Astrocyte of the spinal cord (primary cell): ENCODE measurements at places on chromosomes 6 and 20.

DNA sequence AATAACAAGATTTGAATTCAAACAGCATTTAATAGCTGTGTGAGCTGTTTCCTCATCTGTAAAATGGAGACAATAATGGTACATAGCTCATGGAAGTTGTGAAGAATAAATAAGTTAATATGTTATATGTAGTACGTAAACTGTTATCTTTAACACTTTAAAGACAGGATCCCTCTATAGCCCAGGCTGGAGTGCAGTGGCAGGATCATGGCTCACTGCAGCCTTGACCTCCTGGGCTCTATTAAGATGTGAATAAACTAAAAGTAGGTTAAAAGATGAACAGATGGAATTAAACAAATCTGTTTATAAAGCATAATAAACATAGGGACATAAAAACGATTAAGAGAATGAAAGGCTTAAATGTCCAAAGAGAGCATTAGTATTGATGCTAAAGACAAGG is 3.0 kb downstream of the AMD1 start:
- DNase-seq: no peak

DNA sequence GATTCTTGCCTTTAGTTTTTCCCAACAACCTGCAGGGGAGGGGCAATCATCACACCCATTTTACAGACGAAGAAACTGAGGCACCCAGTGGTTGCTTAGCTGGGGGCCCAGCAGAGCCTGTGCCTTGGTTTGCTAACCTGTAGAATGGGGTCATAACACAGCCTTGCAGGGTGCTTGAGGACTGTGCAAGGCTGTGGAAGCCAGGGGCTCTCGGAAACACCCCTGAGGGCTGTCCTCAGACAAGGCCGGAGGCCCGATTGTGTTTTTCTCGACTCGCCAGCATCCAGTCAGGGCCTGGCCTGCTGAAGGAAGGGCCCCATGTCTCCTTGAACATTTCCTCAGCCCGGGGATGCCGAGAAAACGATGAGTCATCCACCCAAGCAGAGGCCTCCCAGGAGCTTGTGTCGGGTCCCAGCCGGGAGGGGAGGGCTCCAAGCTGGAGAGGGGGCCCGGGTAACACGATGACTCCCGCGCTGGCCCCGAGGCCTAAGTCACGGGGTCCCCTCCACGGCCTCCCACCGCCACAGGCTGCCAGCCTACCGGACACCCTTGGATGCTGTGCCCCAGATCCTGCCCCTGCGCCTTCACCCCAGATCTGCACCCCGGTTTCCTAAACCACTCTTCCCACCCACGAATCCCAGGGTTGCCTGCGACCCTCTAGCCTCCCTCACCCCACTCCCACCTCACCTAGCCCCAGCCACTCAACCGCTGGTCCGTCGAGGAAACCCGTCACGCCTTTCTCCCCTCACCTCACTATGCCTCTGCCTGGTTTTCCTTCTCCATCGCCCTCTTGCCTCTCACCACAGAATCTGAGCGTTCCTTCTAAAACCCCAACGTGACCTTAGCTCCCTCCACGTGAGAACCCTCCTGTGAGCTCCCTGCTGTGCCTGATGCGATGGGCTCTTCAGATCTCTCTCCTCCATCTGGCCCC is 10.6 kb downstream of the NOL4L start:
- DNase-seq: peak; percentile 93

DNA sequence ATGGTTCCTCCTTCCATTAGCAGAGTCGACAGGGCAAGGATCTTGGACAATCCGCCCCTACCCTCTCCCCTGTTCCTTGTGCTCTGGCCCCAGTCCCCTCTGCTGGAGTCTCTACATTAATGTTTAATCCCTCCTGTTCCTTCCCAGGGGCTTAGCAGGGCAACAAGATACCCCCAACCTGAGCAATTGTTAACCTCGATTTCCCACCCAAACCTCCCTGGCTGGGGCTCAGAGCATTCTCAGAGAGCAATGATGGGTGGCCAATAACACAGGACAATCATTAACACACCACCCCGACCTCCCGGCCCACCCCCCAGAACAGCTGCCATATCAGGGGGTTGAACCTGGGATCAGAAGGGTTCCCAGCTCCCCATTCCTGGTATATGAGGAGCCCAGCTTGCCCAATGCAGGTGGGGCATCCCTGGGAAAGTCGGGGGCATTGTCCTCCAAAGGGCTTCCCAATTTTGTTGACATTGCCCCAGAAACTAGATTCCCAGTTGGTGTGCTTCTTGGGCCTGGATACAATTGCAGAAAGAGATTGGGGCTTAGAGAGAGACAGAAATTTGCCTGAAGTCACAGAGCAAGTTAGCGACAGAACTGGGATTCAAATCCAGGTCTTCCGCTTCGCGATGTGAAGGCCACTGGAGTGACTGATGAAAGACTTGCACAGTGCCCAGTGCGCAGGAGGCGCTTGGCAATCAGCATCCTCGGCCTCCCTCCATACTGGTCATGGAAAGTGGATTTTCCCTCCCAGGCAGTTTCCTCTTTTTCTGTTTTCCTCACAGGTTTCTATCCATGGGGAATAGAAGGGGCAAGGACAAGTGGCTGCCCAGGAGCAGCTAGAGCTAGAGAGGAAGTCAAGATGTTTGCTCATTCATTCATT is 59.6 kb upstream of the TTPAL start:
- DNase-seq: no peak

DNA sequence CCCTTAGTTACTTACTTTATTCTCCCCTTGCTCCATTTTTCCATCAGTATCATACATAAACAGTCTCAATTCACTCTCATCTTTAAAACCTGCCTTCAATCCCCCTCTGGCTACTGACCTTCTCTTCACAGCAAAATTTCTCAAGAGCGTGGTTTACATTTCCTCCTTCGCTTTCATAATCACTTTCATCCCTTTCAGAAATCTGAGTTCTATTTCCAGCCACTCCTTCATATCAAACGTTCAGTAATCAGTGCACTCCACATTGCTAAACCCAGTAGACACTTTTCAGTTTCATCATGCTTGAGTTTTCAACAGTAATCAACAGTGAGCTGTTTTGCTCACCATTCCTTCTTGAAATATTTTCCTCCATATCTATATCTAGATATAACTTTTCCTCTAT is 176.7 kb upstream of the HSF2 start:
- no peak for DNase-seq

GRCh38 chr6:106411643-106412200 is 51.2 kb downstream of the CRYBG1 start:
- DNase-seq: no peak

- no peak for DNase-seq
Observed at GRCh38 chr6:166566026-166567011, 20.2 kb downstream of the RAMACL start.

- DNase-seq: no peak
Observed at GRCh38 chr20:39222101-39222500, 260.0 kb downstream of the DHX35 start.

DNA sequence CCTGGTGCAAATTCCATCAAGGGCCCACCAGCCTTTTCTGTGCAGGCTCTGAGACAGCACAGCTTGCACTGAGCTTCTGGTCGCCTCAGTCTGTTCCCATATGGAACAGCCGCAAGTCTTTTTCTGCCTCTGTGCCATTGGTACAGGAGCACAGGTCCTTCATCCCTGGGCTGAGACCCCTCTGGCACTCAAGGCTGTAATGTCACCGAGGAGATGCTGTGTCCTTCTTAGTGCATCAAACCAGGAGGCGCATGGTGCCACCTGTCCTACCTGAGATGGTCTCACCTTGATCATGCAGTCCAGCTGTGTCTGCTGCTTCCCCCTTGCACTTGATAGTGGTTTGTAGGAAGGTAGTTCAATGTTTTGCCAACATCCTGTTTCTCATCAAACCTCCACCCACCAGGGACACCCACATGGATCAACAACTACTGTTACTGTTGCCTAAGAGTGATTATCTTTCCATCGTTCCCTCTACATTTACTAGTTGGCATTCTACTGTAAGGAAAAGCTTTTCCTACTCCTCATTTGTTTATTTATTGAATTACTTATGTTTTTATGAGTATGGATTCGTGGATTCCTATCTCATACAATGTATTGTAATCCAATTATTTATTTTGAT is 29.0 kb downstream of the FAM50B start:
- no peak for DNase-seq

DNA sequence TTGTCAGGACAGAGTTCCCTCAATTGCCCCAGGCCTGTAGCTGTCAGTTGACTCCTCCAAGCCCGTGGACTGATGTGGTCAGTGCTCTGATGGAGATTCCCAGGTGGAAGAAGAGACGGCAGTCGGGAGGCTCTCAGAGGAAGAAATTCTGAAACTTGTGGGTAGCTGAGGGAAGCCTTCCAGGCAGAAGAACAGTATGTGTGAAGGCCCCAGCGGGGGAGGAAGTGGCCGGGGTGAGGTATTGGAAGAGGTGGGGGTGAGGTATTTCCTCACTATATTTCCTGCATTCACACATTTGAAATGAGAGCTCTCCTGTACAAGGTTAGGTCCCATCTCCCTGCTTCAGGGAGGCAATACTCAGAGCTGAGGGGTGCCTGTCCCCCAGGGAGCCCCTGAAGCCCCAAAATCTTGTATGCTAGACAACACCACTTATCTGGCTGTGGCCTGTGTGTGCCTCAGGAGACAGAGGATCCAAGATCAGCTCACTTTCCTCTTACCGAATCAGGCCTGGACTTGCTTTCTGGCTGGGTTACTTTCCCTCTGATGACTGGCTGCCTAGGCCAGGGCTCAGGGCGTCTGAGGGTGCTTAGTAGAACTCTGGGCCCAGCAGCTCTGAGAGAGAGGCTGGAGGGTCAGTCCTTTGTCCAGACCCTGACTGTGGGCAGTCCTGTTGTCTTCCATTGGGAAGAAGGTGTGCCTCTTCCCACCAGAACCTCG is 49.3 kb upstream of the MYL9 start:
- peak; percentile 47 for DNase-seq

DNA sequence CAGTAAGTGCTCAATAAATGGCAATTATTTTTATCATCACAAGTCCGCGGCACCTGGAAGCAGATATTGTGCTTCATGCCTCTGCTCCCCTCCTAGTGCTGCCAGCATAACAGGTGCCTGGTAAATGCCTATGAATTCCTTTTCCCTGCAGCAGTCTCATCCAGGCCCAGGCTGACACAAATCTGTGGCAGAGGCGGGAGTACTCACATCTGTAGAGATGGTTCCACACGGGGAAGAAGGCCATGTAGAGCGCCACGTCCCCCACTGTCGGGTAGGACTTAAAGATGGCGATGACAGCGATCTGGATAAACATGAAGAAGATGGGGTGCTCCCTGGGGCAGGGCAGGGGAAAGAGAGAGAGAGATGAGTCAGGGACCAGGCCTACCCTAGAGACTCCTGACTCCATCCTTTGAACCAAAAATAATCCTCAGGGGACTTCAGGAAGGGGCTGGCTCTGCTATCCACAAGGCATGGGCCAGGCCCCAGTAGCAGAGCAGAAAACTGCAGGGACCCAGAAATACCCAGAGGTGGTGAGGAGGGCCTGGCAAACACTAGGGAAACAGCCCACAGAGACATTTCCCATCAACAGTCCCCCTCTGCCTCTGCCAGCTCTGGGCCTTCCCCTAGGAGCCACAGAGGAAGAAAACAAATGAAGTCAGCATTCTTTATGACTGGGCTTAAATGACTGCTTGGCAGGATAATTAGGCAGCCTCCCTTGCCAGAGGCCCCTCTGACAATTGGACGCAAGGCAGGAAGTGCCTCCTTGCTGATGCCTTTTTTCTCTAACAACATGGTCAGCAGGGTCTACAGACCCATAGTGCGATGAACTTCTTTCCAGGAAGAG is 23.0 kb downstream of the MAP1LC3A start:
- peak; percentile 63 for DNase-seq

GRCh38 chr6:43997345-43997677 is 129.9 kb downstream of the MRPL14 start:
- no peak for DNase-seq

DNA sequence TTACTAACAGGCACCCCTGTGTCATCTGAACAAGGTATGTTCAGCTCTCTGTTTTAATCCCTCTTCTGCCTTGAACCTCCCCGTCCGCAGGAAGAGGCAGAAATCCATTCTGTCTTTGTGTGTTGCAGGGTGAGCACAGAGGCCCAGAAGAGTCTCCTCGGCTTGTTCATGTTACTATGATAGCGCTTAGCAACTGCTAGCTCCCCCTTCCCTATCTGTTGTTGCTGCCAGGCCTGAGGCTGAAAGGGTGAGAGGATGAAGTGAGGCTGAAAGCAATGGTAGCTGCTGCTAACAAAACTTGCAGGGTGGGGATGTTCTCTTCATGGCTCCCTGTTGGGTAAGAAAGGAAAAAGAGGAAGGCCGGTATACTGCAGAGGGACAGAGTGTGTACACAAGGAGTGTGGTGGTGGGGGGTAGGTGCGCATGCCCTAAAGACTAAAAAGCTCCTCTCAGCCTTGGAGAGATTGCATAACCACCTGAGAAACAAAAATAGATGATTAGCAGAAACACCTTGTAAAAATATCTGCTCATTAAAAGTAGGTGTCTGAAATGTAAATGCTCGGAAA is 55.2 kb upstream of the CITED2 start:
- no peak for DNase-seq

DNA sequence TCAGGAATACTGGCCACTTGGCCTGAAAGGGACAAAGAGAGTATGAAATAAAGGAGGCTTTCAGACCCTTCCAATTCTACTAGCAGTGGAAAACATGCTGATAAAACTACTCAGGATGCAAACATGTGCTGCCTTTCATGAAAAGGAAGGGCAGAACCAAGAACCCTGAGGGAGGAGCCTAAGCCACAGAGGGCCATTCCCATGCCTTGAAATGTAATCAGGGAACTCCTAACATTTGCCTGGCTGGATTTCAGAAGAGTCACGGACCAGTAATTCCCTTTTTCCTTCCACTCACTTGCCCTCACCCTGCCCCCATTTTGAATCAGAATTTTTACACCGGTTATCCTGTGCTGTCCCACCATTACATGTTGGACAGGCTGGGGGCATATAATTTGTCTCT is 116.2 kb downstream of the LAMP5 start:
- no peak for DNase-seq

- no peak for DNase-seq
Observed at GRCh38 chr20:19328676-19329075, 116.2 kb downstream of the SLC24A3 start.

GRCh38 chr6:164925681-164926530 is 383.5 kb downstream of the C6orf118 start:
- no peak for DNase-seq

- DNase-seq: peak; percentile 76
Observed at GRCh38 chr6:157840776-157841175, 17.7 kb downstream of the SNX9 start.

DNA sequence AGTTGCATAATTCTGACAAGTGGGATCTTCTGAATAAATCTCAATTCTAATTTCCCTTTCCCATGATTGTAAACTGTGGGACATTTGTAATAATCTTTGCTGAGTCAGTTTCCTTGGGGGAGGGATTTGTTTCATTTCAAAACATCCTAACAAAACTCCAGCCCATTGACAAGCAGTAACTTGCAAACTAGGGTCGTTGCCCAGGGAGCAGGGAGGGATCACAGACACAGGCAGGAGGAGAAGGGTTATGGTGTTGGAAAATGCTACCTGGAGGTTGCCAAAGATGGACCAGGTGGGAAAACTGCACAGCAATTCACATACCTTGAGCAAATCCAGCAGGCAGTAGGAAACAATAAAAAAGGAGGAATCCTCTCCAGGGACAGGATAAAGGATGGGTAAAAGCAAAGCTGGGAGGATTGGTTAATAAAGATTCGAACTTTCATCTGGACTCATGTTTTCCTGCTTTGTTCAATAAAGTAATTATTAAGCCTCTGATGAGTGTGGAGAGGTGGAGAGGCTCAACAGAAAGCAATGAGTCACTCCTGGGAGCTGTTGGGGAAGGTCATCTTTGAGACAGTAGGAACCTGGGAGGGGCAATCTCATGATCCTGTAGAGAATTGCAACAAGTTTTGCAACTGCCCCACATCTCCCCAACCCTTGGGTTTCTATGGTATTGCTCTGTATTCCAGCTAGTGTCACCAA is 87.3 kb upstream of the AKIRIN2 start:
- DNase-seq: peak; percentile 12

- no peak for DNase-seq
Observed at GRCh38 chr6:119303164-119303887, 46.2 kb downstream of the MAN1A1 start.
